ENCODE measurements at places on chromosomes 6 and 20. TPM values are rescaled to one million over a fixed set of nuclear protein-coding genes. Genes with fewer than 3 reads are reported as not detected.

Gene ZFP57
- 10.6 TPM for total RNA-seq

Gene XKR7
- total RNA-seq = 0.04 TPM

Gene MYCT1
- not detected for total RNA-seq

DNA sequence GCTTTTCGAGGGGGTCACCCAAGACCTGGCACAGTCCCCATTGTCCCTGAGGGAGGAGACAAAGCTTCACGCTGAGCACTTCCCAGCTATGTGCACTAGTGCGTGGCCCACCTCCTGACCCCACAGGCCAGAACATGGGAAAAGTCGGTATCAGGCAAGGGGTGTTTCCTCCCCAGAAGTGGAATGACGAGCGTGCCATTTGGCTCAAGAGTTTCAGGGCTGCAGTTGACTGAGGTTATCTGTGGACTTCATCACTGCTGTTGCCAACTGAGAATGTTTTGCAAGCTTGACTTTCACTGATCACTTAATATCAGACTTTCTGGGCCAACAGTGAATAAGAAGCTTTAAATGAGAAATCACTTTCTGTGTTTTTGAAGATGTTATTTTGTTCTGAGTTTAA, 137.0 kb upstream of the AFDN start:
- DNase-seq = no peak

GRCh38 chr6:122790423-122791309, 1.6 kb downstream of the SMPDL3A start:
- no peak for DNase-seq
